ENCODE measurements at places on chromosomes 11 and 22. TPM values are rescaled to one million over a fixed set of nuclear protein-coding genes. Genes with fewer than 3 reads are reported as not detected.

DNA sequence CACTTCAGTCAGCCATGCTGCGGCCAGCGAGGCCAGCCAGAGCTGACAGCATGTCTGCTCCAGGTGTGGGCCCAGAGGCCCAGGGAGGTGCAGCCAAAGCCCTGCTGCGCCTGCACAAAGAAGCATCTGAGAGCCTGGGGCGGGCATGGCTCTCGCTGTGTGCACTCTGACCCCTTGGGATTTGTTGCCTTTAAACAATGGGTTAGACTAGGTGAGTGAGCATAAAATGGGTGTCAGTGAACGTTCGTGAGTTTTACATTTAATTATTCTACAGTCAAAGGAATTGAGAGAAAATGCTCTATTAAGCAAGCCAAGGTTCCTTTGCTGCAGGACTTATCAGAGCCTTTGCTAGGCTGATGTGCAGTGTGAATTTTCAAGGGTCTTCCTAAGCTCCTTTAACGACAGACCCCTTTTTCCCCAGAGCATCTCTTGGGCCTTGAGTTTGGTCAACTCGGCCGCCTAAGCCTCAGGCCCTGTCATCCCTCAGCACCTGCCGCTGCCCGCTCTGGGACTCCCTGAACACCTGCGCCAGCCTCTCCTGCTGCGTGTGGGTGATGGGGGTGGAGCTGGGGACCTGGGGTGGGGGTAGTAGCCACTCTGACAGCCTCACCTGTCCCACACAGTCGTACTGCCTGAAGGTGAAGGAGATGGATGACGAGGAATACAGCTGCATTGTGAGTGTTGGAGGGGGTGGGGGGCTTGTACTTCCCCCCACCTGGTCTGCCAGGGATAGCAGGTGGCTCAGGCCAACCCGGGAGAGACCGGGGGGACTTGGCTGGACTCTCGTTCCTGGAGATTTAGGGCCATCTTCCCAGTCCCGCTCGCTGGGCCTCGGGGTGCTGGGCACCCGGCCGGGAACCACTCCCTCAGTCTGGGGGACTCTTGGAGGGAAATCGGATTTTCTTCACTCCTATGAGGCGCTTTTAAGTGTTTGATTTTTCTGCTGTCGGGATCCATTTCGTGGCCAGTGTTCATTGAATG lies 10.5 kb downstream of the SLC16A8 start:
- DNase-seq, result no peak

- no peak for DNase-seq
Measured at GRCh38 chr11:100851584-100852152, 164.6 kb downstream of the ARHGAP42 start.

The NLRP14 gene
- total RNA-seq, result not detected

The IL17REL gene
- not detected for total RNA-seq

DNA sequence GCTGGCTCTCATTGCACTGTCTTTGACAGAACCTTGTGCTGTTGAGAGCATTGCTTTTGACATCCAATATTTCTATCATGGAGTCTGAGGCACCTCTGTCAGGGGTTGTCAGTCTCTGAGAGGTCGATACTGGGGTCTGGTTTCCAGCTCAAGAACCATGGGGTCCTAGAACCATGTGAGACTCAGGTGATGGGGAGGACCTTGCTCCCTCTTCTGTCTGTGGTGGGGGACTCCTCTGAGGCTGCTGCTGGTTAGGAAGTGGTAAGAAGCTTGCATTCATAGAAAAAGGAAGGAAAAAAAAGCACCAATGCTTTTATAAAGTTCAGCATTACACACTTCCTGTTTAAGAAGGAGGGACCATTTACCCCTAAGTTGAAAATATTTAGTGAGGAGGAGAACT lies 91.8 kb upstream of the CD44 start:
- no peak for DNase-seq

GRCh38 chr11:67408437-67409200 lies 4.7 kb downstream of the TBC1D10C start:
- no peak for DNase-seq

GRCh38 chr11:19735157-19735908 lies 22.7 kb downstream of the NAV2 start:
- no peak for DNase-seq

- no peak for DNase-seq
Measured at GRCh38 chr22:44885806-44886360, 123.9 kb downstream of the PHF21B start.

GRCh38 chr11:109926941-109927340 lies 166.3 kb upstream of the ZC3H12C start:
- DNase-seq, result no peak

The RIBC2 gene
- total RNA-seq, result not detected

The SMTNL1 gene
- not detected for total RNA-seq

DNA sequence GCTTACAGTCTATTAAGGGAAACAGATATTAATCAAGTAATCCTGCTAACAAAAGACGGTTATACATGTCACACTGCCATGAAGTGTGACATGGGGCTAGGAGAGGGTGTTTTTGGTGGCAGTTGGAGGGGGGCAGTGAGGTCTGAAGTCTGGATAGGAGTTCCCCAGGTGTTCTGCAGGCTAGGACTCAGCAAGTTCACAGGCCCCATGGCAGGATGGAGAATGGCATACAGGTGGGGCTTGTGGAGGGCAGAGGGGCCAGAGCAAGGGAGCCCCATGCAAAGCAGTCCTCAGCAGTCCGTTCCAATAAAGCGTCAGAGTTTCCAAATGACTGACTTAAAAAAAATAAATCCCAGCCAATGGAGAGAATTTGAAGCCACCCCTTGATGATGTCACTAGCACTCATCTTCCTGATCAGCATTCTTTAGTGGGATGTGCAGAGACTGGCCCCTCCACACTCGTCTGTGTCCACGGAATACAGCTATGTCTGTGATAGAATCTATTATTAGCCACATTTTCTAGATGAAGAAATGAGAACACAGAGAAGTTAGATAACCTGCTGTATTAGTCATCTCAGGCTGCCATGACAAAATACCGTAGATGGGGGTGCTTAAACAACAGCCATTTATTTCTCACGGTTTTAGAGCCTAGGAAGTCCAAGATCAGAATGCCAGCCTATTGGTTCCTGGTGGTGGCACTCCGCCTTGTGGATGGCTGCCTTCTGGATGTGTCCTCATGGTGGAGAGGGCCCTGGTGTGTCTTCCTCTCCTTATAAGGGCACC lies 32.6 kb downstream of the PRDM11 start:
- no peak for DNase-seq

GRCh38 chr11:123351375-123351774 lies 78.7 kb upstream of the GRAMD1B start:
- no peak for DNase-seq

DNA sequence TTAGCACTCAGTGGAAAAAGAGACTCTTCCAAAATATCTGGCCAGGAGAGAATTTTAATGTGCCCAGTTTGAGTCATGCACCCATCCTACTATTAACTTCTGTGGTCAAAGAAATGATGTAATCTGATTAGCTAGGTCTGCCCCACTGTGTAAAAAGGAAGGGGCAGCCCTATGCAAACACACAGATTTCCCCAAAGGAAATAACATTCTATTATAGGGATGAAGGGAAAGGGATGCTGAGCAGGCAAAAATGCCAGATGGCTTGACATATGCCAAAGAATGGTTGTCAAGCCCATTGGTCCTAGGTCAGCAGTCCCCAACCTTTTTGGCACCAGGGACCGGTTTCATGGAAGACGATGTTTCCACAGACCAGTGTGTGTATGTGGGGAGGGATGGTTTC lies 43.3 kb upstream of the PAK1 start:
- no peak for DNase-seq

GRCh38 chr11:46469926-46470325 lies 78.3 kb upstream of the CHRM4 start:
- no peak for DNase-seq

The HTR3A gene
- total RNA-seq, result not detected

The LYVE1 gene
- 15.2 TPM for total RNA-seq

The CRELD2 gene
- total RNA-seq, result 32.9 TPM

DNA sequence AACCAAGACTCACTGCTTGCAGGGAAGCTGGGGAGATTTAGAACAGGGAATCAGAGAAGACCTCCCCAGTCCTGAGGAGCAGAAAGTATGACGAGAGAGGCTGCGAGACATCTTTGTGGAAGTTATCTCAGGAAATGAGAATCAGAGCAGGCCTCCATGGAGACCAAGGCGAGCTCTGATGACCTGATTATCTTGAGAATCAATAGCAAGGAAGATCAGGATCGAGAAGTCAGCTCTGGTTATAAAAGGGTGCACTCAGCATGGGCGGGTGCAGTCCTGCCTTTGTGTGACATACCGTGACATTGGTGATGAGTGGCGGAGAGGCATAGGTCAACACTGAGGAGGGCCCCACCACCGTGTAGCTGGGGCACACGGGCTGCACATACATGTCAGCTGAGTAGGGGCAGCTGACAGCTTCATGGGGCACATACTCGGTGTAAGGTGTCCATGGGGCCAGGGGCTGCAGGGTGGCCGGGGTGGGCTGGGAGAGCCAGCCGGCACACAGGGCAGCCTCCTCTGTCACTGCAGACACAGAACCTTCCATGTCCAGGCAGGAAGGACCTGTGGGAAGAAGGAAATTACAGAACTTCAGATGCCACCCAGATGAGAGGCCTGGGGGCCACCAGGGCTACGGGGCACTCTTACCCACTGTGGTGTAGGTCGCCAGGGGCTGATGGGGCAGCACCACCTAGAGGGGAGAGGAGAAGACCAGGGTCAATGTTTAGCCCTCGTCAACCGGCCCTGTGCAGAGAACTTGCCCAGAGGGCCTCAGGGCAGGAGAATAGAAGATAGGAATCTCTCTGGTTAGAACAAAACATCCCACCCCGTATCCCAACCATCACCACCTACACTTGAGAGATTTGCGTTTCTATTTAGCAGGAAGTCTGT lies 21.7 kb downstream of the POU2AF1 start:
- DNase-seq, result no peak

- DNase-seq, result peak; percentile 68
Measured at GRCh38 chr11:122633219-122633829, 22.2 kb upstream of the UBASH3B start.

- no peak for DNase-seq
Measured at GRCh38 chr11:46533396-46534100, 60.3 kb downstream of the AMBRA1 start.

- no peak for DNase-seq
Measured at GRCh38 chr11:93073026-93073425, 103.6 kb downstream of the MTNR1B start.

DNA sequence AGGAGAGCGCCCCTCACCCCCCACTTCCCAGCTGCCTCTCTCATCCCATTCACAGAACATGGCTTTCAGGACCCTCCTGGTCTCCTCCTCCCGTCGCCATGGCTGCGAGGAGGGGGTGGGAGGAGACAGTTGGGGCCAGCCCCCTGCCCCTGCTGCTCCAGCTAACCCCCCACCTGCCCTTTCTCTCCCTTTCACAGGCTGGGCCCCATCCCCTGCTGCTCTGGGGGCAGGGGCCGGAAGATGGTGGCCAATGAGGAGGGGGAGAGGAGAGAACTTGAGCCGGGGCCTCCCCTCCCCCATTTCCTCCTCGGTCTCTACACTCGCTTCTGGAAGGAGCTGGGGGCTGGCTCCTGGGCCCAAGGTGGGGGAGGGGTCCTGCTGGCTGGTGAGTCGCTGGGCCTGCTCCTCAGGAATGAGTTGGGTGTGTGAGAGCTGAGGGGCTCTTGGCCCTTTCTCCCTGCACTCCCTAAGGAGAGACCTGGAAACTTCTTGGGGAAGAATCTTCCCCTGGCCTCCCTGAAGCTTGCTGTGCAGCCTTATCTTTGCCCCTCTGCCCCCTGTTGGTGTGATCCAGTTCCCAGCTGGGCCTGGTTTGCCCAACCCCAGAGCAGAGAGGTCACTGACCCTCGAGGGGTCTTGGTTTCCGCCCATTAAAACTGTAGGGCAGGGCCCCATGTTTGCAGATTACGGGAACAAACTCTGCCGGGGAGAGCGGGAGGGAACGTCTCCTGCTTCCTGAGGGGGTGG lies 10.2 kb downstream of the YPEL4 start:
- no peak for DNase-seq

DNA sequence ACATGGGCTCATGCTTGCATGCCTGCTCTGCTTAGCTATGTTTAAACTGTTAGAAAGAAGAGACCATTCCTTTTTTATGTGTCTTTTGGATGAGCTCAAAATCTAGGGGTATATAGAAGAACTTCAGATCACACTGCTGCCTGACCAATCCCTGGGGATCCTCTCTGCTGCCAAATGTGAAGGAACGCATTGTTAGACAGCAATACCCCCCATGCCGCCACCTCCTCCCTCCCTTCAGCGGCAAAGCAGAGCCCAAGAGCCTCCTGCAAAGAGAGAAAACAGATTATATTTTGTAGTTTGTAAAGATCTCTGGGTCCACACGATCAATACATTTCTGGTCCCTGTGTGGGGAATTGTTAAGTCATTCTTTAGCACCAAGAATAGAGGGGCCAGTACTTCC lies 677.6 kb downstream of the NTM start:
- no peak for DNase-seq

The CASP12 gene
- total RNA-seq, result 0.35 TPM

DNA sequence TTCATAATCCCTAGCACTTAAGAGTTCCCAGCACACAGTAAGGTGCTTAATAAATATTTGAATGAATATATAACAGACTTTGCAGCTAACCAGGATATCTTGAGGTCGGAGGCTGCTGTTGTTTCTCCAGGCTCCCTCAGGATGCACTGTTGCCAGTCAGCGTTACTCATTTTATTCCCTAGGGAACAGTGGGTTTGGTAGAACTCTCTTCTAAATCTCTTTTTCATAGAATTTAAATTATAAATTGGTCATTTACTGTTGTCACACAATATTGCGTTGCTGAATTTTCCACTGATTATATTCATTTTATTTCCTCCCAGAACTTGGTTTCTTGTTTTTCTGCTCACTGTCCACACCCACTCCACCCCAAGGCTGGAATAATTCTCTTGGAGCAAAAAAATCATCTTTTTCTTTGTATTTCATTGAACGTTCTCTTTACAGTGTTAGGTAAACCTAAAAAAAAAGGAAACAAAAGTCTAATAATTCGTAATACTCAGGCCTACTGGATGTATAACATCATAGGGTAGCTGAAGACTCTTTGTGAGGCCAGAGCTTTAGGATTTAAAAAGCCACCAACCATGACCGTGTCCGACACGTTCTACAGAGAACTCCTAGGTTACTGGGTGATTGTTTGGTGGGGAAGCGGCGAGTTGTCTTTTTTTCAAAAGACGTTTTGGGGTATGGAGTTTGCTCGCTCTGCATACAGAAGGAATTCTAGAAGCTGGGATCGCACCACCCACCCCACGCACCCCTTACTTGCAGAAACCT lies 766 bp upstream of the CAPRIN1 start:
- DNase-seq, result no peak

DNA sequence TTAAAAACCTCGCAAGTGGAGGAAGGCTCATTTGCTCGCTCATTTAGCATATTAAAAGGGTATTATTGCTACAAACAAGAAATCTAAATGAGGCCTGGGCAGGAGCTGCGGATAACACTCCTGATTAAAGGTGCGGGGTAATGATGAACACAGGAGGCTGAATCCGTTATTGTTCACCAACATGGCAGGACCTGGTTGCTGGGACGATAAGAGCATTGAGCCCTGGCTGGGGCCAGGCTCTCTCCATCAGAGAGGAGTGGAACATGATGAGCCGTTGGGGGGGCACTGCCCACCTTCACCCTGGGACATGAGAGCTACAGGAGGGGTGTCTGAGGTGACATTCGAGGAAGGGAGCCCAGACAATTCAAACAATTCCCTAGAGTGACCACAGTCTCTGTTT lies 211.7 kb downstream of the NXPE2 start:
- DNase-seq, result no peak

DNA sequence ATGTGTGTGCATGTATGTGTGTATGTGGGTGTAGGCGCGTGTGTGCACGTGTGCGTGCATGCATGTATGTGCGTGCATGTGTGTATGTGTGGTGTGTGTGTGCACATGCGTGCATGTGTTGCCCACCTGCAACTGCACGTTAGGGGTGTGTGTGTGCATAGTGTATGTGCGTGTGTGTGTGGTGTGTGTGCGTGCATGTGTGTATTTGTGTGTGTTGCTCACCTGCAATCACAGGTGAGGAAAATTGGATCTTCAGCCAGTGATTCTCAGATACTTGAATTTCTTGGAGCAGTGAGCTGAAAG lies 54.3 kb downstream of the ST14 start:
- no peak for DNase-seq

Measured in cardiac septum (tissue), 1 donor.